Pons (tissue), 1 donor: ENCODE measurements at places on chromosomes 12 and 14.

DNA sequence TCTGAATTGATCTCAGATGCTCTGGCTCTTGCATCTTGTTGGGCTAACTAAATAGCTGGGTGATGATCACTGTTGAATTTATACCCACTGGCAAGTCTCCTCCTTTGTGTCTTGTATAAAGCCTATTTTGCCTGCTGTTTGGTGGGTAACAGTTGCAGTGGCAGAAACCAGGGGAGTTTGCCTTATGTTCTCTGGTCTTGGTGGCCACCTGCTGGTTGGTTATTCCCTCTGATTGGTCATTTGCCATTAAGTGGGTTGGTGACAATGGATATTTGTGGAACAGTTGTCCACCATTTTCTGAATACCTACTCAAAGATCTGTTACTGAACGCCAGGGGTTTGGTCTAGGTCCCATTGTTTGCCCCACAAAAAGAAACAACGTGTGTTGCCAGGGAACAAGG is 52.1 kb downstream of the AVPR1A start:
- DNase-seq, result no peak

DNA sequence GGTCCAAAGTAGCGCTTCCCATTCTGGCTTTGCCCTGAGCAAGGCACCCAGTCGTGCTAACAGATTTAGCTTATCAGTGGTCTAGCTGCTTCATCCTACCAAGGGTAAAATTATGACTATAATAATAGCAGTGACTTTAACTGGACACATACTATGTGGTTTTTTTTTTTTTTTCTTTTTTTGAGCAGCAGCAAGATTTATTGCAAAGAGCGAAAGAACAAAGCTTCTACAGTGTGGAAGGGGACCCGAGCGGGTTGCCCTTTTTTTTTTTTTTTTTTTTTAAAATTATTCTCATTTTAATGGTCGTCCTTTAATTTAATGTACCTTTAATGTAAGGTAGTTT is 505 bp downstream of the HELB start:
- no peak for DNase-seq

- no peak for DNase-seq
Observed at GRCh38 chr12:1471224-1471623, 123.2 kb downstream of the FBXL14 start.

DNA sequence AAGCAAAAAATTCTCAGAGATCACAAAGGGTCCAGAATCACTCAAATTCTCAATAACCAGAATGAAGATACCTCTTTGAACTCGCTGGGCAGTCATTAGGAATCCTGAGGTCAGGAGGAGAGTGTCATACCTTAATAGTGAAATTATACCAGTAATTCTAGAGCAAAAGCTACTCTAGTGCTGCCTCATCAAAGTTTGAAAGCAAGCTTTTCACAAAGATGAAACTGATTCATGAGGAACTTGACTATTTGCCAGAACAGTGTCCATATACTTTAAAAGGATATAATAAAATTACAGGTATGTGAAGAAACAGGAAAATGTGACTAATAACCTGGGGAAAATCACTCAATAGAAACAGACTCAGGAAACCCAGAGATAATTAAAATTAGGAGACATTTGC is 44.5 kb downstream of the EML5 start:
- no peak for DNase-seq

GRCh38 chr14:22184157-22184829 is 404.7 kb downstream of the DAD1 start:
- DNase-seq, result no peak

DNA sequence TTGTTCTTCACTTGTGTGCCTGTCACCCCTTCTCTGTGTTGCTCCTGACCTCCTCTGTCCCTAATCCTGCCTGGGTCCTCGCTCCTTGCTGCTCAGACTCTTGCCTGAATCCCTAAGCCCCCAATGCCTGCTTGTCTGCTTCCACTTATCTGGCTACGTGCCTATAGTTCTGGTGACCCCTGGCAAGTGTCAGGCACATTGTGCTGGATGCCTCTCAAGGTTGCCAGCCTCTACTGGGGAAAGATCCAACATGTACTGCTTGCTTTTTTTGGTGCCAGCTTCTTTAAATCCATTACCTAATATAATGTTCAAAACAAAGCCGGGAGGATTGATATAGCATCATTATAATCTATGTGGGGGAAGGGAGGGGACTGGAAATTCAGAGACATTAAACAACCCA is 448.0 kb upstream of the CCDC196 start:
- DNase-seq, result no peak
